Lung (tissue), 17 donors: ENCODE measurements at places on chromosomes 2 and 18. TPM values are rescaled to one million over a fixed set of nuclear protein-coding genes. Genes with fewer than 3 reads are reported as not detected.
A peak's percentile ranks its signal among the peaks of the same experiment; 100 is the strongest.

CHRNA1 gene
- not detected for total RNA-seq

VSNL1 gene
- total RNA-seq, result 1.9 TPM

DHRS9 gene
- total RNA-seq, result 6.5 TPM

TIMM21 gene
- 22.1 TPM for total RNA-seq

FOXI3 gene
- total RNA-seq, result not detected

AQP12A gene
- not detected for total RNA-seq

PROC gene
- 0.37 TPM for total RNA-seq

DNA sequence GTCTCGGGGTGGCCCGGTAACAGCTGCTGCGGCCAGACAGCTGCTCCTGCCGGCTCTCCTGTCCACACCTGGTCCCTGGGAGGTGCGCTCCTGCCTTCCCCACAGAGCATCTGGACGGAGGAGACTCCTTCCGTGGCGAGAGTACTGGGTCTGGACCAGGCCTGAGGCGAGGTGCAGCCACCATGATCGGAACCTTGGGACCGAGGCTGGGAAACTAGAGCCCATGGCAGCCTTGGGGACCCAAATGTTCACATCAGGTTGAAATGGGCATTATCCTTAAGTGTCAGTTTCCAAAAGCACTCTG, 628 bp downstream of the GIGYF2 start:
- no peaks in the 10 kb centered on the region for H3K36me3 ChIP-seq
- H3K27ac ChIP-seq, result peak overlapping the region; percentile 98
- H3K27me3 ChIP-seq, result no peaks in the 10 kb centered on the region
- peak overlapping the region; percentile 100 for H3K4me3 ChIP-seq

GRCh38 chr2:189648846-189649509, 12.3 kb upstream of the ASNSD1 start:
- no peak overlapping the region for H3K4me3 ChIP-seq
- no peak overlapping the region for H3K27ac ChIP-seq
- no peaks in the 10 kb centered on the region for H3K4me1 ChIP-seq
- no peak for DNase-seq
- H3K36me3 ChIP-seq, result no peaks in the 10 kb centered on the region
- no peaks in the 10 kb centered on the region for H3K27me3 ChIP-seq

- H3K27ac ChIP-seq, result no peak overlapping the region
- DNase-seq, result no peak
- H3K36me3 ChIP-seq, result no peaks in the 10 kb centered on the region
- H3K4me3 ChIP-seq, result no peak overlapping the region
Observed at GRCh38 chr2:14942987-14943386, 310.5 kb downstream of the LRATD1 start.

DNA sequence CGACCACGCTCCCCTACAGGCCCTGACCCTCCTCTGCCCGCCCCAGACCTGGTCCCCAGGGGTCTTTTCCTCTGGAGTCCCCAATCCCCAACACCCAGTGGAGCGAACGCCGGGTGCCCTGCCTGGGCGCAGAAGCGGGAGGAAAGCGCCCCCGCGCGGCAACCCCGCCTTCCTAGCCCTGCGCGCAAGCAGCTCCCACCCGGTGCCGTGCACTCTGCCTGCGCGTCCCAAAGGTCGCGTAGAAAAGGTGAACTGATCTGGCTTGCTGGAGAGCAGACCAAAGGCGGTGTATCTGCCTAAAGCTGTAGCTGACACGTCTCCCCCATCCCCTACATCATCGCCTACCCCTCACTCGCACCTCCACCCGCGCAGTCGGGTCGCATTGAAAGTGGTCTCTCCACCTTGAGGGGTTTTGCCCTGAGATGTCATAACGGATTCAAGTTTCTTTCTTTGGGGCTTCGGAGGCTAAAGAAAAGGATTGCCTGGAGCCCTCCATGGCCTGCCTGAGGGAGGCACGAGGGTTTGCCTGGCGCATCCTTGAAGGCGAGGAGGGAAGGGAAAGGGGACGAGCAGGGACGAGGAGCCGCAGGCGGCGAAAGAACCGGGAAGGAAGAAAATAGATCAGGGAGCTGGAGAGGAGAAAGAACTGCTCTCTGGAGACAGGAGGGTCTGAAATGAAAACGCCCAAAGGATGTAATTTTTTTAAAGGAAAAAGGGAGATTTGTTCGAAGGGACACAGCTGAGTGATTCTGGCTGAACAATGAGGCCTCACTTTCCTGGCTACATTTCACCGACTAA, 5.8 kb downstream of the GAD1 start:
- H3K36me3 ChIP-seq, result no peaks in the 10 kb centered on the region
- H3K4me3 ChIP-seq, result no peak overlapping the region
- H3K4me1 ChIP-seq, result peaks cover 39% of the 10 kb centered on the region
- no peak overlapping the region for H3K27ac ChIP-seq

DNA sequence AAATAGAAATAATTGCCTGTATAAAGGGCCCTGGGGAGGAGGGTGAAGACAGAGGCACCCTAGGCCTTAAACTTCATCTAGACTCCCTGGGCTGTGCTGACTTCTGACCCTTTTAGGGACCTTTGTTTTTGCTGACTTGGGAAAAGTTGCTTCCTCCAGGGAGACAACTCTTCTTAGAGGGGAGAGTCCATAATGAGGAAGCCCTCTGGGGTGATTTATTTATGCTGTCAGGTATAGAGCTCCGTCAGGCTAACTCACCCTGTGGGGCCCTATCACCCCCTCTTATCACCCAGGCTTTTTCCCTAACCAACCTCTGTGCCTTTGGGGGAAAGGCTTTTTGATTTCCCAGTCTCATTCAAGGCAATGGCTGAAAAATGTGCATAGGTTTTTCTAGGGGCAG, 8.1 kb downstream of the ONECUT2 start:
- no peak overlapping the region for H3K27ac ChIP-seq
- H3K4me1 ChIP-seq, result peaks cover under 1% of the 10 kb centered on the region
- no peak for DNase-seq
- H3K4me3 ChIP-seq, result no peak overlapping the region
- peaks cover 71% of the 10 kb centered on the region for H3K27me3 ChIP-seq

- no peak overlapping the region for H3K27ac ChIP-seq
- no peak for DNase-seq
- H3K4me1 ChIP-seq, result peaks cover 6% of the 10 kb centered on the region
- H3K27me3 ChIP-seq, result no peaks in the 10 kb centered on the region
- H3K4me3 ChIP-seq, result no peak overlapping the region
Observed at GRCh38 chr2:175025946-175026345, 20.8 kb upstream of the CHN1 start.

DNA sequence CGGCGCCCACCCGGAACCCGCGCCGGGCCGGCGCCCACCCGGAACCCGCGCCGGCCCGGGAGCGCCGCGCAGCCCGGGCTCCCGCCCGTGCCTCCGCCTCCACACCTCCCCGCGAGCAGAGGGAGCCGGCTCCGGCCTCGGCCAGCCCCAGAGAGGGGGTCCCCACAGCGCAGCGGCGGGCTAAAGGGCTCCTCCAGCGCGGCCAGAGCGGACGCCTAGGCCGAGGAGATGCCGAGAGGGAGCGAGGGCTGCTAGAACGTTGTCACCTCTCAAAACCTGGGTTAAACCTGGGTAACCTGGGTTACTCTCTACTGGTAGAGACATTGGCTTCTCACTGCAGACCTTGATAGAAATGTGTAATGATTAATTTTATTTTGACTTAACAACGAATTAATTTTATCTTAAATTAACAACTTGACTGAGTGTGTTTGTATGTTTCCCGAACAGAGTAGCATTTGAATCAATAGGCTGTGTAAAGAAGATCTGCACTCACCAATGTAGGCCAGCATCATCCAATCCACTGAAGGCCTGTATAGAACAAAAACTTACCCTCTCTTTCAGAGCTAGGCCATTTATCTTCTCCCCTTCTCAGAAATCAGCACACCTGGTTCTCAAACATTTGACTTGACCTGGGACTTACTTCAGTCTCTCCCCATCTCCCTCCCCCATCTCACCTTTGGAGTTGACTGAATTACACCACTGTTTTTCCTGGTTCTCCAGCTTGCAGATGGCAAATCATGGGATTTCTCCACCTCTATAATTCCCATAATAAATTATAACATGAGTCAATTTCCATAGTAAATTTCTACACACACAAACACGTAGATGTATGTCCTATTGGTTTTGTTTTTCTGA, 242.7 kb downstream of the ASXL3 start:
- DNase-seq, result peak; percentile 30
- H3K36me3 ChIP-seq, result no peaks in the 10 kb centered on the region
- H3K4me3 ChIP-seq, result no peak overlapping the region
- H3K4me1 ChIP-seq, result no peaks in the 10 kb centered on the region

DNA sequence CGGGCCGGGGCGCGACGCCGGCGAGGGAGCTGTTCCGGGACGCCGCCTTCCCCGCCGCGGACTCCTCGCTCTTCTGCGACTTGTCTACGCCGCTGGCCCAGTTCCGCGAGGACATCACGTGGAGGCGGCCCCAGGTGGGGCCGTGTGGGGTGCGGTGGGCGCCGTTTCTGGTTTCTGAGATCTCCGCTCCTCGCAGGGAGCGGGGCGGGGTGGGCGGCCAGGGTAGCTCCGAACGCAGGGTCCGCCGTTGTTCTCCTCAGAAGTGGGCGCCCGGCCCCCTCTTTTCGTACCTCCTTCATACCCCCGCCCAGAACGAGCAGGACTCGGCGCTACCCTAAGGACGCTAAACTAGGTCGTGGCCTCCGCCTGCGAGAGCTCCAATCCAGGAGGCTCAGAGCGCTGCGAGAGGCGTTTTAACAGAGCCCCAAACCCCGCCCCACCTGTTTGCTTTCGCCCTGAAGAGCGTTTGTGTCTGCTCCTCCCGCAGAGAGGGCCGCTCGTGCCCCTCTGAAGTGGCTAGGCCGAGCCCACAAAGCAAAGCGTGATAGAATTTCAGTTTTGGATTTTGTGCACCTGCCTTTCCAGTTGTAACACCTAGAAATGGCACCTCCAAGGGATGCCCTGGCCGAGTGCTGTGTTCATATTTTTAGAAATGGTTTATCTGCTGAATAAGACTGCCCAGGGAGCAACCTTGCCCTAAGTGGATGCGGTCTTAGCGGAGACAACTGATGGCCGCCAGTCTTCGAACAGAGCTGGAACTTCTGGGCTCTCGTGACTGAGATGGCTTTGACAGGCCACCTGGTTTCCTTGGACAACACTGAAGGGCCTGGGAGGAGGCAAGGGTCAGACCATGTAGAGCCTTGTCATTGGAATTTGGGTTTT, 626 bp downstream of the CAPN10 start:
- H3K36me3 ChIP-seq, result peaks cover 3% of the 10 kb centered on the region
- no peak for DNase-seq
- peaks cover 28% of the 10 kb centered on the region for H3K4me1 ChIP-seq
- H3K27ac ChIP-seq, result peak overlapping the region; percentile 64
- H3K27me3 ChIP-seq, result no peaks in the 10 kb centered on the region

GRCh38 chr18:23964282-23965238, 50.0 kb upstream of the TTC39C start:
- no peaks in the 10 kb centered on the region for H3K27me3 ChIP-seq
- no peak for DNase-seq
- no peak overlapping the region for H3K4me3 ChIP-seq
- H3K27ac ChIP-seq, result no peak overlapping the region
- H3K4me1 ChIP-seq, result no peaks in the 10 kb centered on the region

DNA sequence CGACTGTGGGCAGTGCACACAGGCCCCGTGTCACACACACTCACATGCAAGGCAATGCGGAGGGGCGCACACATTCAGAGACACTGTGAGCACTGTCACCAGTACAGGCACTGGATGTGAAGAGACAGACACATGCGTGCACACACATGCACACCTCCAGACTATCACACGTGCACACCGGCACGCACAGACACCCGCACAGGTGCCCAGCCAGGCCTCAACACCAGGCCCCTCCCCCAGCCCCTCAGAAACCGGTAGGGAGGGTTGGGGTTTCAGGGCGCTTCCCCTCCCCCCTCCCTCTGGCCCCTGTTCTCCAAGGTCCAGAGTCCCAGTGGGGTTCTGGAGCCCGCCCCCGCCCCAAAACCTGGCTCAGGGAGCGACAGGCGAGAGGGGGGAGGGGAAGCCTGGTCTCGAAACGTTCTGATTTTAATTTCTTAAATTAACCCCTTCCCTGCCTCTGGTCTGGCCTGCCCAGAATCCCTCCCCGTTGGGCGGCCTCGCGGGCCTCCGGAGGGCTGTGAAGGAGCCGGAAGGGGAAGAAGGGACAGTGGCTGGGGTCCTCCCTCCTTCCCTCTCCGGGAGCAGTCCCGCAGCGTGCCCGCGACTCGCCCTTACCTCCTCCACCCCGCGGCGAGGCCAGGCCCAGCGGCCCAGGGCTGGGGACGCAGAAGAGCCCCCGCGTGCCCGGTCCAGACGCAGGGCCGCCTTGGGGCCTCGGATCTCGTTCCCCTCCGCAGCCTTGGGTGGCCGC, 558 bp downstream of the FBXO41 start:
- no peak overlapping the region for H3K27ac ChIP-seq
- H3K27me3 ChIP-seq, result peaks cover 4% of the 10 kb centered on the region
- DNase-seq, result no peak

GRCh38 chr2:31038385-31038784, 99.9 kb downstream of the GALNT14 start:
- no peak overlapping the region for H3K4me3 ChIP-seq
- H3K36me3 ChIP-seq, result no peaks in the 10 kb centered on the region
- no peaks in the 10 kb centered on the region for H3K27me3 ChIP-seq
- DNase-seq, result no peak
- no peaks in the 10 kb centered on the region for H3K4me1 ChIP-seq
- H3K27ac ChIP-seq, result no peak overlapping the region

- DNase-seq, result no peak
- no peaks in the 10 kb centered on the region for H3K36me3 ChIP-seq
- H3K27me3 ChIP-seq, result no peaks in the 10 kb centered on the region
Observed at GRCh38 chr18:30328839-30329238, 713.7 kb downstream of the DSC3 start.

DNA sequence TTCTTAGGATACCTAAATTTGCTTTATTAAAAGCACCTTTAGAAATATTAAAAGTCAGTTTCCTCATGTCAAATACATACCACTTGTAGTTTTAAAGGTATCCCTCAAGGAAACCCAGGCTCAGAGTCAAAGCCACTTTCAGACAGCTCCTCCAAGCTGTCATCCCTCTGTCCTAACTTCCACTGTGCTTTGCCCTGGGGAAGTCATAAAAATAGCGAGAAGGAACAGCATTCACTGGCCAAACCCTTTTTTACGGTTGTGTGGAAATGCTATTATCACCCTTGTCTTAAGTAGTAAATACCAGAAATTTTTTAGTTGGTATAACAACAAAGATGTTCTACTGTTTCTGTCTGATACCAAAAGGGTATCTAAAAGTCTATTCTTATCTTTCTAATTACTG, 680.5 kb downstream of the ZEB2 start:
- peaks cover 4% of the 10 kb centered on the region for H3K4me1 ChIP-seq
- no peaks in the 10 kb centered on the region for H3K27me3 ChIP-seq
- no peak overlapping the region for H3K4me3 ChIP-seq
- H3K36me3 ChIP-seq, result no peaks in the 10 kb centered on the region
- no peak for DNase-seq

DNA sequence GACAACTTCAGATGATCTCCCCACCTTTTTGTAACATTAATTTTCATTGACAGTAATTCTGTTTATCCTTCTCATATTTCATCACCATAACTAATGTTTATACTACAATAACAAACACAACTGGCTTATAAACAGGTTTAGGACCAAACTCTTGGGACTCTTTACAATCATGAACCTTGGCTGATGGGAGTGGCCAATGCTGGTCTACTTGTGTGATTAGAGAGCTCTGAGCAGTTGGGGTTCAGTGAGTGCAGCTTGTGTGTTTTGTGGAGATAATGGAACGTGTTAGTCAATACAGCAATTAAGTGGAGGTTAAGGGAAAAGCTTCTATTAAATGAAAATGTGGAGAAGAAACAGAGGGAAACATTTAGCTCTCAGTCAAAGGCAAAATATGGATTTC, 207.1 kb downstream of the SPAG16 start:
- no peak overlapping the region for H3K27ac ChIP-seq
- H3K4me1 ChIP-seq, result no peaks in the 10 kb centered on the region
- H3K27me3 ChIP-seq, result no peaks in the 10 kb centered on the region
- H3K4me3 ChIP-seq, result no peak overlapping the region
- no peaks in the 10 kb centered on the region for H3K36me3 ChIP-seq
- no peak for DNase-seq
